ENCODE measurements at places on chromosomes 4 and X.

DNA sequence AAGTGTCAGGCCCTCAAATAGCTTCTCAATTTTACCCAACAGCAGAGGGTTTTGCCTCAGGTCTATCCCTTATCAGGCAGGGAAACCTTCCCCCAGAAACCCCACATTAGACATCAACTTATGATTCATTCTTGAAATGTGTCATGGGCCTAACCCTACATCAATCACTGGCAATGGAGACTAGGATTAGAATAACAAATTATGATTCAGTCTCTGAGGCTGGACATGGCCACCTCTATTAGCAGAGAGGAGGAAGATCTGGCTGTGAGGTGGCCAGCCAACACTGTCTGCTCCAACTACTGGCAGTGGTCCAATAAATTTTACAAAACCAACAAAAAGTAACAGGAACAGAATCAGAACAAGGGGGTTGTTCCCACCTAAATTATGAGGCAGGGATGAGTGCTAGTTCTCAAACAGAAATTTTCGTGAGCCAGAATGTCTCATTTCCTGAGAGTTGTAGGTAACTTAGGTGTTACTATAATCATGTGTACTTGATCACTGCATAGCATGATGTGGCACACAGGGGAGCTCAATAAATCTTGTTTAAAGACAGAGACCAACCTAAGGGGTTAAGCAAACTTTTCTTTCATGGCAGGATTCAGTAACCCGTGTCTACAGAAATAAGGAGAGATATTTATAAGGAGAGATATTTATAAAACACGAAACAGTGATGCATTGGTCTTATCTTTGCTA, 126.8 kb downstream of the NFKB1 start:
- no peak for DNase-seq

- no peak for DNase-seq
Measured at GRCh38 chr4:13484749-13485221, 645 bp upstream of the RAB28 start.

DNA sequence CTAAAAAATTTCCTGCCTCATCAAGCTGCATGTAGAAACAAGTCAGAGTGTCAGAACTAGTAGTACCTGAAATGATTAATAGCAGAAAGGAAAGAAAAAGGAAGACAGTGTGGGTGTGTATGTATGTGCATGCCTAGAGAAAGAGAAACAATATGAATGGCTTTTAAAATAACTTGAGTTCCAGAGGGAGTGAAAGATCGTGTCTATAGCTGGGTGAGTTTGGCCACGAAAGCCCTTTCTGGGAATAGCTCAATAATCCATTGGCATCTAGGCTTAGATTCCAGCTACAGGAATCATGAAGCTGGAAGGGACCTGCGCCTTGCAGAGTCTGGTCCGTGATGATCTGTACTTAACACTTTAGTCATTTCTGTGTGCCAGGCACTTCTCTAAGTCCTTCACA, 195.6 kb downstream of the RAPGEF2 start:
- no peak for DNase-seq

GRCh38 chr4:145720656-145721055, 40.7 kb downstream of the C4orf51 start:
- DNase-seq: no peak

GRCh38 chr4:173273941-173274340, 60.2 kb downstream of the HMGB2 start:
- DNase-seq: no peak

- no peak for DNase-seq
Measured at GRCh38 chr4:11297627-11298026, 131.1 kb downstream of the HS3ST1 start.

DNA sequence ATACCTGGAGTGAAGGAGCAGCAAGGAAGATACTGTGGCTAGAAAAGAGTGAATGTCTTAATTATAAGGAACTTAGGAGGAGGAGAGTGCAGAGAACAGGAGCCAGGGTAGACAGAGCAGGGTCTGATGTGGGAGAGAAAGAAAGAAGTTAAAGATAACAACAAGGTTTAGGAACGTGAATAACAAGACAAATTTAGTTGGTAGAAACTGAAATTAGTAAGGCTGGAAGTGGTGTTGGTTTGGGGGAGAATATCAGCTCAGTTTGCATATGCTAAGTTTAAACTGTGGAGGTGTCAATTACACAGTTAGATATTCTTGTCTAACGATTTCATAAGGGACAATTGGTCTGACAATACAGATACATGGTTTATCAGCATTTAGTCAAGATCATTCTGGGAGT, 1123.7 kb upstream of the PABPC4L start:
- DNase-seq: no peak

- DNase-seq: no peak
Measured at GRCh38 chrX:102739657-102740056, 19.1 kb downstream of the GPRASP3 start.

GRCh38 chr4:24236532-24236931, 346.7 kb upstream of the PPARGC1A start:
- no peak for DNase-seq

GRCh38 chr4:128604840-128605239, 204.7 kb upstream of the JADE1 start:
- no peak for DNase-seq

DNA sequence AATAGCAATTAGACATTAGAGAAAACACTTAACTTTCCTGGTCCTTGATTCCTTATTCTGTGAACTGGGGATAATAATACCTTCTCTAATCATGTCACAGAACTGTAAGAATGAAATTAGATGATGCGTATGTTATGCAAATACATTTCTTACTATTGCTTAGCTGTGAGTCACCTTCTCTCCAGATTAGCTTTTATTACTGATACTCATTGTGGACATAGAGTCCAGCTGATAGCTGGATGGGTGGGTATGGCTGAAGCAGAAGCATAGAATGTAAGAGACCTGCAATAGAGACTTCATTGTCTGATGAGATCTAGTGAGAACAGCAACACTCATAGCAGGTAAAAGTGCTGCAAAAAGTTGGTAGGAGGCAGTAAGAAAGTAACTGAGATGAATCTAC, 437.2 kb upstream of the ZFP42 start:
- no peak for DNase-seq

DNA sequence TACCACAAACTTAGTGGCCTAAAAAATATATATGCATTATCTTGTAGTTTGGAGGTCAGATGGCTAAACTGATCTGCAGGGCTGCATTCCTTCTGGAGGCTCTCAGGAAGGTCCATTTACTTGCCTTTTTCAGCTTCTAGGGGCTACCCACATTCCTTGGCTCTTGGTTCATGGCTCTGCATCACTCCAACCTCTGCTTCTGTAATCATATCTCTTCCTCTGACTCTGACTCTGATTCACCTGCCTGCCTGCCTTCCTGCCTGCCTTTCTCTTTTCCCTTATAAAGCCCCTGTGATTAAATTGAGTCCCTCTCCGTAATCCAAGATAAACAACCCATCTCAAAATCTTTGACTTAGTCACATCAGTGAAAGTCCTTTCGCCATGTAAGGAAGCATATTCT, 25.0 kb upstream of the FRMPD4 start:
- no peak for DNase-seq

DNA sequence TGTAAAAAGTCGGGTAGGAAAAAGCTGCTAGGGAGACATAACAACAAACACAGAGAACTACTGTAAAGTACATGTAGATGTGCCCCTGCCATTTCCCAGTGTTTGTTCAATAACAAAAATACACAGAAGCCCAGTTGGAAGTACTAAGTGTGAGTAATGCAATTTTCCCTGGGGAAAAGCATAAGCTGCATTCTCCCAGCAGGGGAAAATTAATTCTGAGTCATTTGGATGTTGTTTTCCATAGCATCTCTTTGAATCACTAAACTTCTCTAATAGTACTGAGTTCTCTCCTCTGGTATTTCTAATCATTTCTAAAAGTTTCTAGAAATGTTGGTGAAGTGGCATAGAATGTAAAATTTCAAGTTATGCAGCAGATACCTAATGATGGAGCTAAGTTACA, 1114.9 kb downstream of the C4orf33 start:
- no peak for DNase-seq

GRCh38 chr4:53815281-53815680, 224.0 kb upstream of the LNX1 start:
- DNase-seq: no peak

DNA sequence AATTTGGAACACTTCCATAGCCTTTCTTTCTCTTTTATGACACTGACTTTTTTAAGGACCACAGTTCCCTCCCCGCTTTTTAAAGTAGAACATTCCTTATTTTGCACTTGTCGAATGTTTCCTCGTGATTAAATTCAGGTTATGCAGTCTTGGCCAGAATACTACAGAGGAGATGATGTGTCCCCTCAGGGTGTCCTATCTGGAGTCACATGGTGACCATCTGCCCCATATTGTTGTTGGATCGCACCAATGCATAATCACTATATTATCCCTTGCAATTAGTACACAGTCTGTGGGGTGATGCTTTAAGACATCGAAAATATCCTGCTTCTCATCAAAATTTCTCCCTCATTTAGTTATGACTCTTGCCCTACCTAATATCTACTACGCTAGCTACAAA, 27.4 kb downstream of the WDFY3 start:
- DNase-seq: no peak

GRCh38 chrX:112571388-112571787, 108.3 kb downstream of the LHFPL1 start:
- no peak for DNase-seq

- DNase-seq: no peak
Measured at GRCh38 chr4:156248917-156249316, 295.3 kb upstream of the CTSO start.

GRCh38 chr4:100849319-100849718, 331.5 kb upstream of the EMCN start:
- DNase-seq: no peak

- DNase-seq: no peak
Measured at GRCh38 chr4:186627226-186627865, 72.0 kb upstream of the MTNR1A start.

DNA sequence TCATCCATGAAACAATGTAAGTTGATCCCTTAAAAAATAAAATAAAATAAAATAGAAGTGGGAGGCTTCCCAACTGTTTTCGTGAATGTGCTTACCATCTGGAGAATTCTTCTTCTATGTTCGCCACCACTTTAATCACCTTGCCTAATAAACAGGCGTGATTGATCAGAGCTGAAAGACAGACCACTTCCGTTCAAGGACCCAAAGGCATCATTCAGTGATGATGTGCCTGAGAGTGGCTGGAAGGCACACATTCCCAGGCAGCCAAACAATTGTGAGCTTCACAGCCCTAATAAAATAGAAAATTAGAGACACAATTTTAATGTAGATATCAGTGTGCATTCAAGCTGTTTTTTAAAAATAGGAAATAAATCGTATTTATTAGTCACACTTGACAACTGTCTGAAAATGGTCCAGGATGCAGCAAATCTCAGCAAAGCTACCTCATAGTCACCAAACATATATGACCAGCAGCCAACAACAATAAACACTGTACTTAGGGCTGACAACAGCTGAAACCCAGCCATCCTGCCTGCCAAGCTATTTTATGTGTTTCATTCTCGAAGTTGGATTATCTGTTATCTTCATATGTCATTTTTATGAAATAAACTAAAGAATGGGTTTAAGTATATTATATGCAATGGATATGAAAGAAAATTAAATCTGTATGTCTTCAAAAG, 163.2 kb upstream of the FAM9B start:
- no peak for DNase-seq

- DNase-seq: no peak
Measured at GRCh38 chr4:69838977-69839376, 21.0 kb downstream of the SULT1E1 start.

DNA sequence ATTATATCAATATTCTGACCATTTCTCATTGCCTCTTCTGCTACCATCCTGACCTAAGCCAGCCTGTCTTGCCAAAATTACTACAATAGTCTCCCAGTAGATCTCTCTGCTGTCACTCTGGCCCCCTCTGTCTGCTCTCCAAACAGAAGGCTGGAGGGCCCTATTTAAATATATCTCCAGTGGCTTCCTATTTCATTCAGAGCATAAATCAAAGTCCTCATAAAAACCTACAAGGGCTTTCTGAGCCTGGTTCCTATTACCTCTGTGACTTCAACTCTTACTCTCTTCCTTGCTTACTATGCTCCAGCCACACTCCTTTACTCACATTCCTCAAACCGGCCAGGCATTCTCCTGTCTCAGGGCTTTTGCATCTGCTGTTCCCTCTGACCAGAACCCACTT, 19.0 kb downstream of the IGSF1 start:
- no peak for DNase-seq

DNA sequence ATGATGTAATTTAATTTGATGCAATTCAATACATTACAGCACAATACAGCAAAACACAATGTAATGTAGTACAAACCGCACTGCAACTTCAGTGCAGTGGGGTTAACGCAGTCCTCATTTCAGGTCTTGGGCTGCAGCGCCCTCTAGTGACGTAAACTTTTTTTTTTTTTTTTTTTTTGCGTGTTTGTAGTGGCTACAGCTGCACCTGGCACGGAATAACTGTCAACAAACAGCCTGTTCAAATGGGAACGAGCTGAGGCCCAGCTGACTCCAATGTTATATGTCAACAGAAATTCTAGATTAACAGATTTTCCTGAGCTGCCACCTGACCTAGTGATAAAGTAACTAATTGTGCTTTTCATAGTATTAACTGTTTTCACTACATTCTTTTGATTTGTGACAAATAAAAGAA, 33.5 kb upstream of the RASSF6 start:
- no peak for DNase-seq

DNA sequence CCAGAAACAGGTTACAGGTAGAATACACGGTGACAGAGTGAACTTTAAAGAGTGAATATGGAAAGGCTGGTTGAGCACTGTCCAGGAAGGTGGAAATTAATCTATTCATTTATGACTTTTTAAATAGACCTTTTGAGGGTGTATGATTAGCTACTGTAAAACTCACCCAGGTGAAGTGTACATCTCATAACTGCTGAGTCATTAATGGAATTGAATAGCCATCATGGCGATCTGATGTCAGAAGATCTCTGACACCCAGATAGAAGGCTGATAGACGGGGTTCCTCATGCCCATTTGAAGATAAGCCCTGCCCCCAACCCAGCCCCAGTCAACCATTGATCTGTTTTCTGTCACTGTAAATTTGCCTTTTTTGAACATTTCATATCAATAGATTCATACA, 84.0 kb downstream of the PRSS12 start:
- no peak for DNase-seq

GRCh38 chr4:176569301-176569700, 223.4 kb downstream of the VEGFC start:
- no peak for DNase-seq

DNA sequence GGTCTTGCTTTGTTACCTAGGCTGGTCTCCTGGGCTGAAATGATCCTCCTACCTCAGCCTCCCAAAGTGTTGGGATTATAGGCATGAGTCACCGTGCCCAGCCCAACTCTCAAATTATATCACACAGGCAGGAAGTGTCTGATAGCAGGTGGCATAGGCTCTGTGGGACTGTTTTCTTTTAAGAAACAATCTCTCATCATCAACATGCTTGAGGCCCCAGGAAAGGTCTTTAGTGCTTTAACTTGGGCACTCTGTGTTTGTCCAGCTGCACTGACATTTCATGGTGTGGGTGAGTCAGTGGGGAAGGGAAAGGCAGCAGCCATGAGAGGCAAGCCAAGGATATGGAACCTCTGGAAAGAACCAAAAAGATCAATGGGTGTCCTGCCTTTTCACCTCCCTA, 88.1 kb upstream of the TSPAN5 start:
- DNase-seq: no peak

- no peak for DNase-seq
Measured at GRCh38 chr4:6231663-6232165, 31.4 kb upstream of the JAKMIP1 start.

GRCh38 chrX:107672955-107673378, 44.7 kb downstream of the PRPS1 start:
- DNase-seq: peak; percentile 71
